ENCODE measurements at places on chromosomes 2 and 18. TPM values are rescaled to one million over a fixed set of nuclear protein-coding genes. Genes with fewer than 3 reads are reported as not detected.
A peak's percentile ranks its signal among the peaks of the same experiment; 100 is the strongest.

Gene CSRNP3
- polyA plus RNA-seq: not detected

GRCh38 chr2:241366678-241367077 lies 10.6 kb downstream of the FARP2 start:
- DNase-seq: no peak

Gene PRSS56
- polyA plus RNA-seq: not detected

- DNase-seq: peak; percentile 57
These were observed 3.4 kb upstream of the ASNSD1 start for GRCh38 chr2:189657867-189658266.

Gene SNED1
- 1.6 TPM for polyA plus RNA-seq

DNA sequence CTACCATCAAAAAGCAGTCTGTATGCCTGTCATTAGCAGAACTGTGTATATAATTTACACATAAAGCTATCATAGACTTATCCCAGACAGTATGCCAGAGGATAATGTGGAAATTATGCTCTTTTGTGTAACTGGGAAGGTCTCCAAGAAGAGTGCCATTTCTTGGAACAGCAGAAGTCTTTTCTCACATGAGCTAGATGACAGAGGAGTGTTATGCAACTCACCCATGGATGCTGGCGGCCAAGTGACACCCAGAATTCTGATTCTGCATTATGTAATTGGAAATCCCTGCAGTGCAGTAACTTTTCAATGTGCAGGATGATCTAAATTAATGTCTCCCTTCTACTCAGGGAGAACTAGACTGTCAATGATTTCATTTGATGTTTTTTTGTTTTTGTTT lies 160.0 kb downstream of the UBE2E3 start:
- DNase-seq: peak; percentile 66

DNA sequence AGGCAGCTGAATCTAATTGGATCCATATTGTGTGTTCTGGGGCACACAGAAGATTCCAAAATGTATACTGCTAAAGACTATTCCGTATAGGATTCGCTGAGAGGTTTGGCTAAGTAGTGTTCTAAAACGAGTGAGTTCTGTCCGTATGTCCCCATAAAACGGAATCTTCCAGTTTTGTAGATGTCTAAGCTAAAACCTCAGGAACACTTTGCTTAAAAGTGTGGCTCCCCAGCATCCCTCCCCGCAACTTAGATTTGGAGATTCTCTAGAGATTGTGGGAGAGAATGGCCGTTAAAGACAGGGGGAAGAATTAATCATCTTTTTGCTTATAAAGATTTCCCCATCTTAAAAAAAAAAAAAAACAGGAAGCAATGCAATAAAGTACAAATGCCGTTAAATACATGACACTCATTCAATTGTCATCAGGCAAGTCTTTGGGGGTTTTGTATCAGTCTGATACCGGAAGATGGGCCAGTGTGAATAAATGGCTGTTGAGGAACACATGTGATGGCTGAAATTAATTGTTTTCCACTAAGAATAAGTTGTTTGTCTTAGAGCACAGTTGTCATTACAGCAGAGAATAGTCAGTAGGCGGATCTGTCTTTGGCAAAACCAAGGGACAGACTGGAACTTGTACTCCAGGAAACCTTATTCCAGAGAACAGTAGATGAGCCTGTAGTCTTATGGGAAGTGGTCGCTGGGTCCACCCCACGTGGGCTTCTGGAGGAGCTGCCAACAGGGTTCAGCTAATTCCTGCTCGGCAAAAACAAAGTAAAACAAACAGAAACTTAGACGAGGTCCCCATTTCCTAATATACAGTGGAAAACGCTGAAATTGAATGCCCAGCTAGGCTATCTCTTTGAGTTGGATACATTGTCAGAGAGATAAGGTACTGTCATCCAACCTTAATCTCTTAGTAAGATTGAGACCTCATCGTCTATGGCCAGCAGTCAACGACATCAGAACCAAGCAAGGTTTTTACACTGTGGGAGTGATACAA lies 1.7 kb downstream of the EMILIN2 start:
- DNase-seq: no peak

GRCh38 chr2:190320696-190321095 lies 1.1 kb upstream of the HIBCH start:
- no peak for DNase-seq

Gene TGFA
- polyA plus RNA-seq: 1.8 TPM

Gene MRPL33
- 246 TPM for polyA plus RNA-seq

Gene SOWAHC
- polyA plus RNA-seq: 0.77 TPM

GRCh38 chr18:3111523-3112240 lies 98.7 kb upstream of the LPIN2 start:
- no peak for DNase-seq

DNA sequence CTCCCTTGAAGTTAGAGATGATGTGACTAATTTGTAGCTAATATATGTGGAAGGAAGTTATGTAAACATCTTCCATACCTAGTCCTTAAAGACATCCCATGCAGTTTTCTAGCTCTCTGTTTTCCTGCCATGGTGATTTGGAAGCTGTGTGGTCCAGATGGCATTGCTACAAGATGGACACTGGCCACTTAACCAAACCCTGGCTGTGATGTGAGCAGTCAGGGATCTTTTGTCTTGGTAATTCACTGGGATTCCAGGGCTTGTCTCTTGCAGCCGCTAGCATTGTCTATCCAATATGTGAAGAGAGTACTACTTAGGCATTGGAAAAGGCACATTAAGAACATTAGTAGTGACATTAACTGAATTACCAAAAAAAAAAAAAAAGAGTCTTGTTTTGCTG lies 139.9 kb upstream of the DOCK10 start:
- no peak for DNase-seq

GRCh38 chr2:55428258-55428657 lies 8.6 kb upstream of the CCDC88A start:
- DNase-seq: no peak

GRCh38 chr2:159620796-159621195 lies 4.4 kb upstream of the BAZ2B start:
- no peak for DNase-seq
